ENCODE measurements at places on chromosomes 1 and 21. TPM values are rescaled to one million over a fixed set of nuclear protein-coding genes. Genes with fewer than 3 reads are reported as not detected.
A peak's percentile ranks its signal among the peaks of the same experiment; 100 is the strongest.

Gene RHOU
- 0.54 TPM for total RNA-seq

- no peak for DNase-seq
Observed at GRCh38 chr1:186165303-186165702, 209.8 kb downstream of the TPR start.

GRCh38 chr1:218945050-218945449, 228.6 kb upstream of the LYPLAL1 start:
- DNase-seq, result no peak

Gene TSACC
- not detected for total RNA-seq

Gene ASCL5
- not detected for total RNA-seq

Gene SSU72
- total RNA-seq, result 54.7 TPM

- no peak for DNase-seq
Observed at GRCh38 chr1:118110580-118110979, 74.4 kb downstream of the SPAG17 start.

Gene MNDA
- 1.1 TPM for total RNA-seq

Gene PPIAL4G
- under 0.01 TPM for total RNA-seq

Gene RAB3B
- under 0.01 TPM for total RNA-seq

DNA sequence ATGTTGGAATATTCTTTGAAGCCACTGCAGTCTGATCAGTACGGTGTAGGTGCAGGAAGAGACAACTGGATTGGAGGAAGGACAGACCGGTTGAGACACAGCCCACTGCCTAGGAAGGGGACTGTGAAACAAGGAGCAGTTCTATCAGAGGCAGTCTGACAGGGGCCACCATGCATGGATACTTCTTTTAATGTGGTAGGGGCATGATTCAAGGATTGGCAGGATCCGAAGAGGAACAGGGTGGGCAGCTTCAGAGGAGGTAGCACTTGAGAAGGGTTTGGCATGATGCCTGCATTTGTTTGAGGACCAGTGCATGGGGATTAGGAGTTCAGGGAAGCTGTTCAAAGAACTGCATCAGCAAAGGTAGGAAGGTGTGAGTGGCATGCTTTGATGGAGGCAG, 167.9 kb downstream of the DYRK1A start:
- DNase-seq, result no peak

- DNase-seq, result no peak
Observed at GRCh38 chr21:42287193-42288083, 27.8 kb downstream of the TFF3 start.

DNA sequence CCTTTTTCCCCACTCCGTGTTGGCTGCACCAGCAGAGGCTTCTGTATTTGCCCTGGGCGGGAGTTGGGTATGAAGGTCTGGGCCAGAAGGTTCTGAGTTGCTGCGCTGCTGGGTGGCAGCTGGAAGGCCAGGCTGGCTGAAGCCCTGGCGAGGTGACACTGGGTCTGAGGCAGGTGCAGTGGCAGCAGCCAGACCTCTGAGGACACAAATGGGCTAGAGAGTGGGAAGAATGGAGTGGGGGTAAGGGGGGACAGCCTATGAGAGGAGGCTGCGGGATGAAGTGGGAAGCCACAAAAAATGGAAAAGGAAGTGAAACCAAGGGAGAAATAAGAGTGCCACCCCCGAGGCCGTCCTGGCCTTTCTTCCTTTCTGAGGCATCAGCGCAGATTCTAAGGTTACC, 53.2 kb downstream of the STX6 start:
- no peak for DNase-seq

Gene RPE65
- not detected for total RNA-seq

Gene EPRS1
- 35.3 TPM for total RNA-seq

Gene F3
- 0.27 TPM for total RNA-seq

Gene KPRP
- total RNA-seq, result not detected

Gene PDC
- total RNA-seq, result not detected

- no peak for DNase-seq
Observed at GRCh38 chr21:41651406-41651805, 115.4 kb downstream of the RIPK4 start.

Gene MROH9
- not detected for total RNA-seq

- no peak for DNase-seq
Observed at GRCh38 chr1:49686107-49686506, 337.6 kb downstream of the AGBL4 start.

Gene TTLL7
- 3.5 TPM for total RNA-seq

Gene KIF14
- 0.54 TPM for total RNA-seq

DNA sequence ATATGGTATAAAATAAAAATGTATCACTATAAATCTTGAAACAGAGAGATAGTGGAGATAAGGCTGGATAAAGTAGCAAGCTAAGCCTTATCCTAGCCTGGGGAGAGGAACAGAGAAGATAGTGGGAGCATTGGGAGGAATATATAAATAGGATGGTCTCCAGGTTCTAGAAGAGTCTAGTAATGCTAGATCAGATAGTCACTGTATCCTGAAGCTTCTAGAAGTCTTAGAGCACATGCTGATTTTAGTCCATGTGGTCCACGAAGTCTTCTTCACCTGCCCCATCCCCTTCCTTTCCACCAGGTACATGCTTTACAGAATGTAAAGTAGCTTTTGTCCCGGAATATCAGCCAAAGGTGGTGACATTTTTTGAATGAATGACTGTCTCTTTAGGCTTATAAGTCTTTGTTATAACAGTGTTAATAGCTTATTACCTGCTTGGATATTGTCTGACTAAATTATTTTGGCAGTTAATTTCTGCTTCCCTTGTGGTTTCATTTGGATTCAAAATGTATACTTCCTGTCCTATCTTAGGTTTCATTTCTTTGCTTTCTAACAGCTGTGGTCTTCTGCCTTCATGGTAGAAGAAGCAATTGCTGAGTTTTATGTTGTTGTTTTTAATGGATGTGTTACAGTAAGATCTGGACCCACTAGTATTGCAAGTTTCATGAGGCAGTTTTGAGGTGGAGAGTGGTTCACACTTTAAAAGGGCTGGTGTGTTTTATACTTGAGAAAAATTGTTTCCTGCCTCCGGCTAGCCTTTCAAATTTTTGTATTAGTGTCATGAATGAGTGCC, 5.9 kb downstream of the SMG7 start:
- peak; percentile 33 for DNase-seq

Gene TTC24
- 15.3 TPM for total RNA-seq

Gene LAMC1
- 13.2 TPM for total RNA-seq
